Activated naive CD4-positive, alpha-beta T cell treated with anti-CD3 and anti-CD28 coated beads, Interleukin-2, amount 50 U/mL, for 72 hours (primary cell): ENCODE measurements at places on chromosomes 7 and 10.

- no peak for DNase-seq
These were observed 22.6 kb downstream of the TSPAN14 start for GRCh38 chr10:80476685-80477084.

DNA sequence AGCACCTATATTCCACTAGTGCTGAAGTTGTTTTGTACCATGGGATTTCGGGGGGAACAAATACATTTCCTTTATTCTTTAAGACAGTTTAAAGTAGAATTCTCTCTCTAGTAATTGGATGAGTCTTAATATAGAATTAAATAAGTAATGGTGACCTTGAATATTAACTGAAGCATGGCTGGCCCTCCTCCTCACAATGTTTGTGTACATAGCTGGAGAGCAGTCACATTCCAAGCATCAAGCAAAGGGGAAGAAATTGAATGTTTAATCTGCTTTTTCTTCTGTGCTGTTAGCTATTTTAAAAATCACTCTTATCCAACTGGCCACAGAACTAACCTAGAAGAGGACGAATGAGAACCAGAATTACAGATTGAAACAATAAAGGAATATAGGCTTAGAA, 906.9 kb downstream of the CCSER2 start:
- DNase-seq = no peak

DNA sequence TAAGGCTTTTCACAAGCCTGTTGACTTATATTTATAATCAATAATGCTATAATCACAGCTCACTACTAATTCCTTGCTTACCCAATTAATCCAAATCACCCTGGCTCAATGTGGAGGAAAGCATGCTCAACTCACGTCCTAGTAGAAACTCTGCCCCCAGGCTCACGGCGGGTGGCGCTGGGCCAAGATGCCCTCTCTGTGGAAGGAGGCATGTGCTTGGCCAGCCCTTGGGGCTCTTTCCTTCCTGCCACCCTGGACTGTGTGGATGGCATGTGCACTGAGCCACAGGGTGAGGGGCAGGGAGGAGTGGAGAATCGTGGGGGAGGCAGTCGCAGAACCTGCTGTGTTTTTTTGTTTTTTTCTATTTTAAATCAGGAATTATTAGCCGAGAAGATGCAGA, 96.2 kb downstream of the SH2D4B start:
- no peak for DNase-seq

DNA sequence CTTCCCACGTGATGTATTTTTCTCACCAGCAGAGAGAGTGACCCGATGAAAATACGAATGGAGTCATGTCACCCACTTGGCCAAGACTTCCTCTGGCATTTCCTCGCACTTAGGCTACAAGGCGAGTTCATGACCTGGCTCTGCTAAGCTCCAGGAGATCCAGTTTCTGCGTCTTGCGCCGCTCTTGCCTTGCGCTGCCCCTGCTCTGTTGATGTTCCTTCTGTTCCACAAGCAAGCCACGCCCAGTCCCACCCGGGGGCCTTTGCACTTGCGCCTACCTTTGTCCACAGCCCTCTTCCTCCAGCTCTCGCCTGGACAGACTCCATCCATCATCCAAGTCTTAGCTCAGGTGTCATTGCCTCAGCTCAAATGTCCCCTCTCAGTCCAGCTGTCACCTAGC, 116.3 kb upstream of the SHH start:
- no peak for DNase-seq

DNA sequence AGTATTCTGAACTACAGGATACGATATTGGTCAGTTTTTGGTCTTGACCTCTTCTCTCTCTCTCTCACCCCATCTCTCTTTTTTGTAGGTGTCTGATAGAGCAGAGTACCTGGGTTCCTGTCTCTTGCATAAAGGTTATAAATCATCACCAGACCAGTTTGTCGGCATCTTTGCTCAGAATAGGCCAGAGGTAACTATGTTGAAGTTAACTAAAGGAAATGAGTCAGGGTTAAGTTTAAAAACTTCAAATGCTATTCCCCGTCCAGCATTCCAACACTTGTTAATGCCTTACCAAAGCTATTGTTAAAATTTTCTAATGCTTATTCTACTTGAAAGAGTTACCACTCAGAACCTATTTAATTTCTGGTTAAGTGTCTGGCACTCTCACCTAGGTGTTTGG, 30.7 kb downstream of the ACSL5 start:
- DNase-seq = no peak

GRCh38 chr7:24143547-24143946, 140.4 kb upstream of the NPY start:
- DNase-seq = no peak

GRCh38 chr7:116572036-116572435, 47.2 kb downstream of the CAV1 start:
- no peak for DNase-seq

- no peak for DNase-seq
These were observed 2.6 kb downstream of the PRLHR start for GRCh38 chr10:118592675-118593330.

- no peak for DNase-seq
These were observed 42.7 kb upstream of the RSBN1L start for GRCh38 chr7:77653572-77653971.

GRCh38 chr7:131021460-131021859, 287.5 kb upstream of the KLF14 start:
- no peak for DNase-seq

DNA sequence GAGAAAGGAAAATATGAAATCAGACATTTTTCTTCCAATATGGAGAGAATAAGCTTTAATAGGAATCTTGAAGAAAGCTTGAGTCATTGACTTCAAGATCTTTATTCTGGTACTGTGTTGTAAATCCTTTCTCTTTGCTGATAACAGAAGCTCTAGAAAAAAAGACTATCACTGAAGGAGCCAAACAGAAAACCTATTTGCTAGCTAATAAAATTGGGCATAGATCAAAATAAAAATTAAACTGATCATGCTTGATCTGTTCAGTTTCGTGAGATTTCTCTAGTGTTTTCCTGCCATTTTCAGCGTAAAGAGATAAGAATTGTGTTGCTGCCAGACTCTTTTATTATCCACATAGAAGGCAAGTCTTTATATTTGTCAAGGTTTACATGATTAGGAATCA, 1.5 kb upstream of the GHITM start:
- no peak for DNase-seq

DNA sequence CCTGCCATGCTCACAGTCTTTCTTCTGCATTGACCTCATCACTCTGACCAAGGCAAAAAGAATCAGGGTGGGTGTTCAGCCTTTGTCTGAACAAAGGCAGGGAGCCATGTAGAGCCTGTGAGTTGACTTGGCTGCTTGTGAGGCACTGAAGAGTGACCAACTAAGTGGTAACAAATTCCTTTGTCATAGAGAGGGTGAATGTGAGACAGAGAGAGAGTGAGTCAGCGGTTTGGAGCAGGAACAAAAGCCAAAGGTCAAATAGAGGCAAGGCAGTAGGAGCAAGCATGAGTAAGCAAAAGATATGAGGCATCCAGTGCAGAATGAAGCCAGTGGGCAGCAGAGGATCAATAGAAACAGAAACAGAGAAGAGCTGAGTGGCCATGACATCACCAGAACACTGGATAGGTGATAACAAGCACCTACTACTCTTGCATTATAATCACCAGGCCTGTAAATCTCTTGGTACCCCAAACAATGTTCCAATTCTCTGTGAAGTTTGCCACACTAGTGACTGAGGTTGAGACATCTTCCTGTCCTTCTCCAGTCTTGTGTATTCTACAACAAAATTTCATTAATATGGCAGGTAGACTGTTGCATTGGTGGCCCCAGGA, 116.2 kb upstream of the LAMB4 start:
- DNase-seq = no peak

GRCh38 chr7:42319631-42320030, 82.6 kb upstream of the GLI3 start:
- no peak for DNase-seq

DNA sequence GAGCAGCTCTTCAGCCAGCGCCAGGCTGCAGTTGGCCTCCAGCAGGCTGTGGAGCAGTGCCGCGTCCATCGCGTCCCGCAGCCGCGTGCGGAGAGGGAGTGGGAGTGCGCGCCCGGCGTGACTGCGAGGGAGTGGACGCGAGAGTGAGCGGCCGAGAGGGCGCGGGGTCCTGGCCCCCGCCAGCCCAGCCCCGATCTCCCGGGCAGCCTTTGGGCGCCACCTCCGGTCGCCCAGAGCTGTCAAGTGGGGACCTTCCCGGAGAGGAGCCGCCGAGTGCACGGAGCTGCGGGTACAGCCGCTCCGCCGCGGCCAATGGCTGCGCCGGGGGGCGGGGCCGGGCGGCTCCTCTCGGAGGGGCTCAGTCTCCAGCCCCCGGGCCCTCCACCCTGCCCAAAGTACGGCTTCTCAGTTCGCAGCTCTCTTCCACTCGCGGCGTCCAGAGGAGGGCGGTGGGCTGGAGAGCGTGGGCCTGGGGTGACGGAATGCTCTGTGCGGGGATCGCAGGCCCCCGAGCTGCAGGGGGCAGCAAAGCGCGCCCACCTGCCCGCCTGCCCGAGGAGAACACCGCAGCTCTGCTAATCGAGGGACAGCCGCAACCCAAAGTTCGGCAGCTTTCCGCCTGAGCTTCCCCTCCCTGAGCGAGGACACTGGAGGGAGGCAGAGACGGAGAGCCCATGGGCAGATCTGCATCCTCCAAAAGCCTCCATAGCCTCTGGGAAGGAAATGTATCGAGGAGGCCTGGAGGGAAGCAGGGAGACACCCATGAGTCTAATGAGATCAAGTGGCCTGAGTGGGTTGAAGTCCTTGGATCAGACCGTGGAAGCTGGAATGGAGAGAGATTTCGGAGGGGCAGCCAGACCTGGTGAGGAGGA, at the start of gene CRHR2:
TSS of gene CRHR2 (minus strand) at position 245 of the 872 bp plus-strand sequence. CDS start at position 69, 176 bp downstream.
- peak; percentile 42 for DNase-seq

GRCh38 chr7:86013662-86014061, 630.0 kb upstream of the GRM3 start:
- no peak for DNase-seq

DNA sequence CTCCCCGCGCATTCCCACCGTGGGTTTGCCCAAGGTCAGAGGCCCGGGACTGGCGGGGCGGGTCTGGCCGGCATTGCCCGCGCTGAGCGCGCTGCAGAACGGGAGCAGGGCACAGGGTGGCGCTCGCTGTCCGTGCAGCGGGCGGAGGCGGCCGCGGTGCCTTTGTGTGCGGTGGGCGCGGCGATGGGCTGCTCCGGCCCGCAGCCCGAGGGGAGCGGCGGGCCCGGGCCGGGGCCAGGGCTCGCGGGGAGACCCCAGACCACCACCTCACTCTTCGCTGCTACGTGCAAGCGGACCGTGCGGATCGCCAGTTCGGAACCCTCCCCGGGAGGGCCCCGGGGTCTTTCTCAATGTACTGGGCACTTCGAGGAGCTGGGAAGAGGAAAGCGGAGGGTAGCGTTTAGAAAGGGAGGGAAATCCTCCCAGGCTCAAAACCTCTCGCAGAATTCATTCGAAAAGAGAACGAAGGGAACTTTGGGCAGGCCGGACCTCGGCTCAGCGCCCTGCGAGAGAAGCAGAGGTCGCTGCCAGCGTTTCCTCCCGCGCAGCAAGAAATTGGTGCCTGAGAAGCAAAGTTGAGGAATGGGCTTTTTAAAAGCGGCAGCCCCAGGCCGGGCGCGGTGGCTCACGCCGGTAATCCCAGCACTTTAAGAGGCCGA, 8.5 kb downstream of the SP8 start:
- peak; percentile 47 for DNase-seq
